ENCODE measurements at places on chromosomes 2 and 18.

DNA sequence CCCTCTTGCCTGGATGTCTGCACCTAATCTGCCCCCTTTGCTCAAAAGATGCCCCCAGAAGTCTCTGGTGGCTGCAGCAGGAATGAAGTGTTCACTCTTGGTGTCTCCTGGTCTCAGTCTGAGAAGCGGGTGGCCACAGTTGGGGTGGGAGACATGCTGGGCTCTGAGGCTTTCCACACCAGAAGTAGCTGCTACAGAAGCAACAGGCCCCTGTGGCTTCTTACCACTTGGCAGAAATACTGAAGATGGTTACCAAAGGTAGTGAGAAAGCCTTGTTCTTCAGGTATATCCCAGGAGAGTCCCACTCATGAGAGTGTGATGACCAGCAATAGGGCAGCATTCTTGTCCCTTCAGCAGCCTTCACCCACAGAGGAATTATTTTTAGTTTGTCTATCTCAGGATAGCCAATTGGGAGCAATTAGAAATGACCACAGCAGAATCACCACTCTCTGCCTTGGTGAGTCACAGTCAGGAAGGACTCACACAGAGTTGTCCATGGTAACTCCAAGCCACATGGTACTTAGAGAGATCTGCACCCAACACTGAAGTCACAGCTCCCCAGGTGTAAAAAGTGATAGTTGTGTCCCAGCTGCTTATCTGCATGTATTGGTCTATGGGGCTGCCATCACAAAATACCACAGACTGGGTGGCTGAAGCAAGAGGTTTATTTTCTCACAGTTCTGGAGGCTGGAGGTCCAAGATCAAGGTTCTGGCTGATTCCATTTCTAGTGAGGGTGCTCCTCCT lies 169.8 kb upstream of the ID2 start:
- DNase-seq: peak; percentile 28

DNA sequence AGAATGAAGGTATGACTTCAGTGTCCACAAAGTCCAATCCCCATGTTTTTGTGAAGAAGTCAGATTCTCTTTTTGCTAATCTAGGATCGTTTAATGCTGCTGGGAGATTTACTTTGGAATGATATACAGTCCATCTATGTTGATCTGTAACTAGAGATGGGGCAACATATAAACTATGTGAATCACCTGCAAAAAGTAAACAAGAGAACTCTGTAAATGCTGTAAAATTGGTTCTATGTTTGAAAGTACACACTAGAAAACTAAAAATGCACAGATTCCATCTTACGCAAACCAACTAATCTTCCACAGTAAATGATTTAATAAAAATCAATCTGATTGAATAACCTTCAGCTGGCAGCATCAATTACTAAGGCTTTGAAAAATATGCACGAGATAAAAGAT lies 37.5 kb downstream of the VPS54 start:
- DNase-seq: no peak

DNA sequence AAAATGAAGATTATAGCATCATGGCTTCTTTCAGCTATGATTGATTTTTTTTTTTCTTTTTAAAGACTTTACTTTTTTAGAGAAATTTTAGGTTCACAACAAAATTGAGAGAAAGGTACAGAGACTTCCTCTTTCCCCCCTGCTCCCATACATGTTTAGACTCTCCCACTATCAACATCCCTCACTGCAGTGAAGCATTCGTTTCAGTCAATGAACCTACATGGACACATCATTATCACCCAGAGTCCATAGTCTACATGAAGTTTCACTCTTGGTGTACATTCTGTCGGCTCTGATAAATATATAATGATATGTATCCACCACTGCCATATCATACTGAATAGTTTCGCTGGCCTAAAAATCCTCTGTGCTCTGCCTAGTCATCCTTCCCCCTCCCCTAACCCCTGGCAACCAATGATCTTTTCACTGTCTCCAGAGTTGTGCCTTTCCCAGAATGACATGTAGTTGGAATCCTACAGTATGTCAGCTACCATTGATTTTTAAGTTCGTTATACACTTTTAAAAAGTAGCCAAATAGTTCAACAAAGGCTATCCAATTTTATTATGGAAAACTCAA lies 86.8 kb downstream of the GPD2 start:
- no peak for DNase-seq

DNA sequence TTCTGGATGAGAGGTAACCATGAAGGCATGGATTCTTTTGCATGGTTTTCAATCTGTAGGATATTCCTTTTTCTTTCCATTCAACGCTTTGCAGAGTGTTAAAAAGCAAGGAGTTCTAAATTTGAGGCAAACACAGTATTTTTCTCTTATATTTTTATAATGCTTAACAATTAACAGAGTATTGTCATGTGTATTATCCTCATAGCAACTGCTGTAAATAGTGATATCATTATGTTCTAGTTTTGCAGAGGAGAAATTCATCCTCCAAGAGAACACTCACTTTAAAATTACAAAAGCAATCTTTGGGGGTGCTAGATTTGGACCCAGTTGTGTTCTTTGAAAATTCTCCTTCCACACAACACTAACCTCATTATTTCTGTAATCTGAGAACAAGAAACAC lies 58.7 kb downstream of the RDH14 start:
- no peak for DNase-seq

DNA sequence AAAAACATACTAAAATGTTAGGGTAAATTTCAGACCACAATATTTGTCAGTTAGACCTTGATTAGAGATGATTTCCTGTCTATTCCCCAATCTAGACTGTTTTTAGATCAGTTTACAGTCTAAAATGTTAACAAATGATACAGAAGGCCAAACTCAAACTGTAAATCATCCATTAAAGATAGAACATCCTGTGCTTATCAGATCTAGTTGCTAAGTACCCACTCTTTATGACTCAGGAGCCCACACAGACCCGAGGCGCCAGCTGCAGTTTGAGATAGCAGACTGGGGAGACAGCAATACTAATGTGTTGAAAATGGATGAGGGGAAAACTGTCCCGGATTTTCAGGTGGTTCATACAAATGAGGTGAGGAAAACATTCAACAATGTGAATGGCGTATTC lies 113.3 kb downstream of the SCG2 start:
- DNase-seq: peak; percentile 88

DNA sequence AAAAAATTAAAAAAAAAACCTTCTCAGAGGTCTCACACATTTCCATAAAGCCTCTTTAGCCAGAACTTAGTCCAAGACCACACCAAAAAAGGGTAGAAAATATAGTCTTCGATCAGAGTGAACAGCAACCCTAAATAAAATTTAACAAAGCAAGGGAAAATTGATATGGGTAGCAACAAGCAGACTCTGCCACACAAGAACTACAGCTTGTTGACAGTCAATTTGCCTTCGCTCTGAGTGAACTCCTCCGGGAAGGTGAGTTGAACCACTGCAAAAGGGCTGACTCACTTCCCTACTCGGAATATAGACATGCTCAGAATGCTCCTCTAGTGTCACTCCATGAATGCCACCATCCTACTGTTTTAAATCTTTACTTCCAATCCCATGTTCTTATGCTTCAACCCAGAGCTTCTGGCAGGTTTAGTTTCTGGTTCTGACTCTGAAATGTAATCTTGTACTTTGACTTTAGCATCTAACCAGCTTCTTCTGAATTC lies 24.1 kb downstream of the GAD1 start:
- no peak for DNase-seq

DNA sequence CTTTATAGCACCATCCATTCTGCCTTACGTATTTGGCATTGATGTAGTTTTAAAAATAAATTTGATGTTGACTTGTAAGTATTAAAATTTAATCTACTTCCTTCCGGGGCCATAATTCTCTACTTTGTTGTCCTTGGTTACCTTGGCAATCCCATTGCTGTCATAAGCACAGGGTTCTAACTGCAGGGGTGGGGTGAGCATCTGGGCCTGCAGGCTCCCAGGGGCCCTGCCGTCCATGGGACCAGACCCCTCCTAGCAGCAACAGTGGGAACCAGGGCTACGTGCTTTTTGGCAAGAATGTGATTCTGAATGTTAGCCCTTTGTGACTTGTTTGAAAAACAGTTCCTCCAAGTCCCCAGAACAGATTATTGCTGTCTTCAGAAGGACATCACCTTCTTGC lies 4.9 kb downstream of the ASAP2 start:
- no peak for DNase-seq

DNA sequence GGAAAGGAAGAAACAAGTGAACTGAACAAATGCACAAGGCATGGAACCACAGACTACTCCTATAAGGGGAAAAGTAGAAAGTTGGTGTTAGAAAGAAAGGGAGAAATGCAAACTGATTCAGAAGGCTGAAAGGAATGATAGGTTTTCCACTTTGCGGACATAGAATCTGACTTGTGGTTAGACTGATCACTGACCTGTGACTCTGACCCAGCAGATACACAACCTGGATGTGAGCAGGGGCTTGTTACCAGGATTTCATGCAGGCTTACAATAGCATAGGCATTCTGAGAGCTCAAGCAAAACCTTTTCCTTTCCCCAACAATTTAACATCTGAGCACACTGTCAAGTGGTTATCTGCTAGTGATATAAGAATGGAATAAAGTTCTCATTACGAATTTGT lies 237.0 kb upstream of the CDH20 start:
- no peak for DNase-seq

DNA sequence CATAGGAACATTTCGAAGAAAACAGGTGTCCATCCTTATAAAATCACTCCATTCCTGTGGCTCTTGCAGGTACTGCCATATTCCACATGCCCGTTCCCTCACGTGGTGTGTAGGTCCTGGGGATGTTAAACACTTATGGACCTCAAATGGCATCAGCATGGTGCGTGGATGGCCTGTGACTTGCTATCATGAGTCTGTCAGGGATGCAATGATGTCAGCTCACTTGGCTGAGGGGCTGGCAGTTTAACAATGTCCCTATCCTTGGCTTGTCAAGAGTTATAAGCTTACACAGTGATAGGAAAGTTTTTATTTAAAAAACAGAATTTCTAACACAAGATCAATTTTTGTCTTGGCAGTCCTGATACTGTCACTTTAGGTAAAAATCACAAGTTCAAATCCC lies 28.8 kb downstream of the MAIP1 start:
- no peak for DNase-seq

GRCh38 chr2:118091631-118092030 lies 3.4 kb downstream of the INSIG2 start:
- peak; percentile 11 for DNase-seq

GRCh38 chr2:170997893-170998597 lies 69.0 kb downstream of the GORASP2 start:
- no peak for DNase-seq

DNA sequence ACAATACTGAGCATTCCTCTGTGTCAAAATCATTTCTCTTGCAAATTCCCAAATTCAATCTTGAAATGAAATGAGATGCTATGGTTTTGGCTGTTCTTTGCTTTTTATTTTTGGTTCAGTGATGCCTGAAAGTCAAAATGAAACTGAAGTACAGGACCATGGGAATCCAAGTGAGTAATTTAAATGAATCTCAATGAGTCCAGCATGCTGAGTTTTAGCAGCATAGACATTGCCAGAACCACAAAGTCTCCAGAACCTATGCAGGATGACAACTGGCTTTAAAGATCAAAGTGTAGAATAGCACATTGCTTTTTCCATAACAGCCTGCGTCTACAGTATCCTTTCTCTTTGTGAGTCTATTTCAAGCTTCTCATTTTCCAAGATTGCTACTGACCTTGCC lies 1050.7 kb upstream of the PIK3C3 start:
- no peak for DNase-seq

DNA sequence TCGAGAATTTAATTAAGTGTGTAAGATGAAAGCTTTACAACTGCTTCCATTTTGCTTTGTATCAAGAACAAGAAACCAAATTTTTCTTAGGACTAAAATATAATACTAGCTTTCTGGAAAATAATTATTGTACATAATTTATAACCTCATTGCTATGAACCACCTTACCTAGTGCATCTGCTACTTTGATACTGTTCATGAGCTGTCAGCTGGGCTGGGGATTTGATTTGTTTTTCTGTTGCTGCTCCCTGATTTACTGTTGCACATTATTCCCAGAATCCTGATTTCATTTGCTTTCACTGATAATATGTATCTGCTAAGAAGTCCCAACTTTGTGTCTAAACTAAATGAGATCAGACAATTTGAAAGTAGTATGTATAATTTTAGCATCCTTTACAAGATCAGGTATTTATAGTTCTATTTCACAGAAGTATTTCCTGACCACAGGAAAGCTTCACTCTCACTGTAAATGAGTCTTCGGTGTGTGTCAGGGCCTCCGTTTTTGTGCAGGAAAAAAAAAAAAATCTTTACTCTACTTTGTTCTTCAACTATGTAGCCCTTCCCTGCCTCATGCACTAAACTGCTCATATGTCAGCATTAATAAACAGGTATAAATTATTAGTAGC lies 105.6 kb upstream of the CCDC150 start:
- DNase-seq: no peak

- no peak for DNase-seq
Measured at GRCh38 chr18:37508207-37508606, 57.4 kb downstream of the CELF4 start.

GRCh38 chr2:110771547-110772382 lies 39.4 kb downstream of the ACOXL start:
- no peak for DNase-seq

Measured in iris pigment epithelial cell (primary cell).